HAP-1 (cell line): ENCODE measurements at places on chromosomes 7 and 10.

DNA sequence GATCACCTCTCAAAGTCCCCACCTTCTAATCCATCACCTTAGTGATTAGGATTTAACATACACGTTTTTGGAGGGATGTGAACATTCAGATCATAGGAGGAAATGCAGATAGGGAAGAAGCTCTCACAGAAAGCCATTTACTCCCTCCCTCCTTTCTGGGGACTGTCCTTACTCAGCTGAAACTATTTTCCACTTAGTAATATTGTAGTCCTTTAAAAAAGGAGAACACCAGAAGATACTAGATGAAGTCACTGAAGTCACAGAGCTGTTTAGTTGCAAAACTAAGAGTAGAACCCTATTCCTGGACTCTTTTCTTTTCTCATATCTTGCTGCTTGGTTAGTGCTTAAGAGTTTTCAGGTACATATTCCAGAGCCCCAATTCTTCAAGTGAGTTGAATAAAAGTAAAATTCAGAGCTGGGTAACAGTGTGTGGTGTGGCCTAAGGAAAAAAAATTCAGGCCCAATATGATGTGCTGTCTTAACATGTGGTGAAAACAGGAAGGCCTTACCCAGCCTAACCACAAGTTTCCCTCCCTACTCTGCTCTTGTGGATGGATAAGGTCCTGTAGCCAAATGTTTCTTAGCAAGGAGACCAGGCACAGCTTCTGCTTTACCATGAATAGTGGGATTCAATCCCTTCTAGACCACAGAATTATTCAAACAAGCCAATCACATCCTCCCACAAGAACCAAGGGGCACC lies 135.7 kb downstream of the INHBA start:
- DNase-seq, result no peak

DNA sequence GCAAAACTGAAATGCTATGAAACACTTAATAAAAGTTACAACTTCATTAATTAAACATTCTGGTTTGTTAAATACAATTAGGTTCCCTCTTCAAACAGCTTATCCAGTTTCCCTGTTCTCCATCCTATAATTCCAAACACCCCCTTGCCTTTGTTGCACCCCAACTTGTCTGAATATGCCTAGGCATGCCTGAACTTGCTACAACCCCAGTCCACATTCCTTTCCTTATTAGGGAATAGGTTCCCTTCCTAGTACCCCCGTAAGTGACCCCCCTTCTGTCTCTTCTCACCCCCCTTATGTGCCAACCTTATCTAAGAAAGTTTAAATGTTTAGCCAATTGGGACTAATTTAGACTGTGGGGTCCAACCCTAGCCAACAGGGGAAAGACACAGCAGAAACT lies 295.7 kb upstream of the GALNT17 start:
- DNase-seq, result no peak

- DNase-seq, result no peak
Measured at GRCh38 chr7:55028011-55028410, 9.2 kb downstream of the EGFR start.

GRCh38 chr10:127877699-127878098 lies 15.0 kb downstream of the CLRN3 start:
- no peak for DNase-seq

- peak; percentile 47 for DNase-seq
Measured at GRCh38 chr7:22356010-22356691, 803 bp downstream of the RAPGEF5 start.

DNA sequence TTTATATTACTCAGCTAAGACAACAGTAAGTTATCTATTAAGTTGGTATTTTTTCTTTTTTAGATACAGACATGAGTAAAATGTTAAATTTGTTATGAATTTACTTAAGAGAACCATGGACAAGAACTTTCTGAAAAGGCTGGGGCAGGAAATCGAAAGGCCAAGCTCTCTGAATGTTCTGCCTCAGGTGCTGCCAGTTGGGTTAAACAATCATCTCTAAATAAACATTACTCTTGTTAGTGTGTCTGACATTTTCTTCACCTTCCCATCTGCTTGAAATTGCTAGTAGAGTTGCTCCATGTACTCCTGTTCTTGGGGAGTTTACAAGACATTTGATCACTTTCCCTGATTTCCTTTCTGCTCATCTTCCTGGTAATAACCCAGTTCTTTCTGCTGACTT lies 87.5 kb downstream of the ANKRD7 start:
- no peak for DNase-seq

DNA sequence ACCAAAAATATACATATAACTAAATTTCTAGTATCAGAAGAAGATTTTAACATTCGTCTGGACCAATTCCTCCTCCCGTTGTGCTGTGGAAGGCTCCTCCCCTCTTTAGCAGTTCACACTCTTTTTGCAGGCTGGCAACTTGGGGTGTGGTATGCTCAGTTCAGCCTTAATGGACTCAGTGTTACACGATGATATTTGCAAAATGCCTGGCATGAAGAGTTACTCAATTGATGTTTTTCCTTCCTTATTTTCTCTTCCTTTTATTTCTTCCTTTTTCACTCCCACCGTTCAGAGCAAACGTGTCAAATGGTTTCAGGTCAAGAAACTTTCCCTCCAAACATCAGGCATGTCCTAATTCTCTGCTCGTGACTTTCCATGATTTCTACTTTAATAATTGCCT lies 248.3 kb downstream of the PHF14 start:
- no peak for DNase-seq

- no peak for DNase-seq
Measured at GRCh38 chr10:76901701-76902100, 735.9 kb downstream of the KCNMA1 start.

DNA sequence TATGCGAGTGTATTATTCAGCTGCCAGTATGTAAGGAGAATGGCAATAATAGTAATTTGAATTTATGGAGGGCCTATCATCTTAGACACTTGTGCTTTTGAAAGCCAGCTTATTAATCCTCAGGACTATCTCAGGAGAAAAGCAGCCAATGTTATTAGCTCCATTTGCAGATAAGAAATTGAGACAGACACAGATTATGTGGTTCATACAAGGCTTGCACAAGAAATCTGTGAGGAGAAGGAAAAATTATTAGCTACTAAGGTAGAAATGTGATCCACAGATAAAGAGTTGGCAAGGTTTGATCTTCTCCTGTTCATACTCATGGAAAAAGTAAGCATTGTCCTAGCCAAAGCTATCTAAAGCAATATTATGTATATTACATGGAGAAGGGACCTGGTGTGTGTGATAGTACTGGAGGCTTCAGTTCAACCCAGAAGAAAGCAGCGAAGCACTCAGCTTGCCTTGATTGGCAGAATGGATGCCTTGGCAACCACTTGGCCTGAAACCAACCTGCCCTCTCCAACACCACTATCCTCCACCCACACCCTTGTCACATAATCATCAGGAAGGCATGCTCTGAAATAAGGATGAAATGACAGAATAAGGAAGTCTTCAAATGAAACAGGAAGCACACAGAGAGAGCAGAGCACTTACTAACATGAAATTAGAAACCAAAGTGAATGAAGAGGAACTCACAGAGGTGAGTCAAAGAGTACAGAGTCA lies 18.0 kb downstream of the MACC1 start:
- DNase-seq, result no peak

GRCh38 chr7:4700577-4701235 lies 18.6 kb downstream of the FOXK1 start:
- DNase-seq, result no peak

- no peak for DNase-seq
Measured at GRCh38 chr10:114732931-114733330, 74.9 kb upstream of the ABLIM1 start.

DNA sequence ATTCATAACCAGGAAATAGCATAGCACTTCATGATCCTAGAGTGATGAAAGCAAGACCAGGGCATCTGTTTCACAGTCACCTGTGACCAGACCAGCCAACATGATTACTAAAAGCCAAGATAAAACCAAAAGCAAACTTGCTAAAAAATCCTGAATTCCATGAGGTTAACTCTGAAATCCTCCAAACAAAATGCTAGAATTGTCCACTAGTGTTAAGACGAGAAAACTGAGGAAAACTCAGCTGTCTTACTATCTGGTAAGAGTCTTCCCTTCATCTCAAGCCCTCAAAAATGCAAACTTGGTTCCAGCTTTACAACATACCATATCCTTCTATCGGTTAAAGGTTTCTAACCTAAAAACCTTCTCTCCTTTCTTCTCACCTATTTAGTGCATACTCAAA lies 1.3 kb upstream of the NPM3 start:
- no peak for DNase-seq

GRCh38 chr7:8177109-8177933 lies 84.6 kb downstream of the ICA1 start:
- DNase-seq, result no peak

- DNase-seq, result no peak
Measured at GRCh38 chr7:95318501-95319100, 5.7 kb downstream of the PON1 start.

DNA sequence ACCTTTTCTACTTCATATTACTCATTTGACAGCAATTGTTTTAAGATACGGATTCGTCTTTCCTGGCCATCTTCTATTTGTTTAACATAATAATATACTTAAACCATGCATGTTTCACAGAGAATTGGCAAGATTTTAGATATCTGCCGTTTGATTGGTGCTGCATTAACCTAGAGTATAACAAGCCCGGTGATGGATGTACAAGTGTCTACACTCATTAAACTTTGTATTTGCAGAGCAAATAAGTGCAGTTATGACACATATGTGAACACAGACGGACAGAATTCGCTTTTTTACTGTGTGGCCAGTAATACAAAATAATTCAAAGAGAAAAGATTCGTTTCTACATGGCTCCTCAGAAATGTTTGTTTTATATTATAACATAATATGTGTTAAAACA lies 116.1 kb downstream of the ARL4A start:
- DNase-seq, result no peak

DNA sequence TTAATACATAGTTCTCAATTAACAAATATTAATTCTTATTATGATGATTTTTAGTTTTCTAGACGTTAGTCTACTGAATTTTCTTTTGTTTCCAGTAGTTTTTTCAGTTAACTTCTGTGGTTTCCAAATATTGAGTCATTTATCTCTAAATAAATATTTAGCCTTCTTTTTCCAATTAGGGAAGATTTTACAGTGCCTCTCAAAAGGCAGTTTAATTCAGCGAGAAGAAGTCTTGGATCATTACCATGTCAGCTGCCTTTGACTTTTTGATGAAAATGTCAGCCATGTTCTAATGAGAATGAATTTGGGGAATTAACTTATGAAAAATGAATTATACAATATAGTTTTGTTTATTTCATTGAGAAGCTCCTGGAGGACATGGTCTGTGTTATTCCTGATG lies 90.0 kb downstream of the CDK14 start:
- DNase-seq, result no peak

GRCh38 chr7:111138193-111138569 lies 47.3 kb downstream of the LRRN3 start:
- peak; percentile 86 for DNase-seq

DNA sequence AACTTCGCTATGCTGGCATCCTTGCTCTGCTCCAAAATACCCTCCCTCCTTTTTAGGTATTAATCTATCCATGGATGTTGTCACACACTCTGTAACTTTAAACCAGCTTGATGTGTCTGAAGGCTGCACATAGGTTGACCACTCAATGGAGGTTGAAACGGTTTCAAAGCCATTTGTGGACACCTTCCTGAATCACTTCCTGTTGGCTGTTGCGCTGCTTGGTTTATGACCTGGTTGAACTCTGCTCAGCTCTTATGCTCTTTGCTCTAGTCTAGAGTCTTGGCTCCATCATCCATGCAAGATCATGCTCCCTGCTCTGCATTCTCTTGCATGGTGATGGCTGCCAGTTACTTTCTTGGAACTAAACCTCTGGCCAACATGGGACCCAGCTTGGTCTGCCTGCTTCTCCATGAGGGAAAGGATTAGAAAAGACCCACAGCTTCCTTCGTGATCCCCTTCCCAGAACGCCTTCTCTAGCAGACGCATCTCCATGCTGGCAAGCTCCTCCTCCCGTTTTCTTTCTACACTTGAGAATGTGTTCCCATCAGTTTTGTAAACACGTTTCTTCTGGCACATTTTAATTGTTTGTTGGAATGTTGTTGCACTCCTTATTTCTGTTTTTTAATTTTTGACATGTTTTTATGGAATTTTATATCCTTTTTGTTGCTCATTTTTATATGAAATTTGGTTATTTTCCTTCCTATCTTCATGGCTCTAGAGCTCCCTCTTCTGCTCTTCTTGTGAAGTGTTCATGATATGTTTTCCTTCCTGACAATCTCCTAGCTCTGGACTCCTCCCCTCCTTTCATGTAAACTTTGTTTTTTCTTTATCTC lies 149.8 kb downstream of the XPNPEP1 start:
- no peak for DNase-seq

DNA sequence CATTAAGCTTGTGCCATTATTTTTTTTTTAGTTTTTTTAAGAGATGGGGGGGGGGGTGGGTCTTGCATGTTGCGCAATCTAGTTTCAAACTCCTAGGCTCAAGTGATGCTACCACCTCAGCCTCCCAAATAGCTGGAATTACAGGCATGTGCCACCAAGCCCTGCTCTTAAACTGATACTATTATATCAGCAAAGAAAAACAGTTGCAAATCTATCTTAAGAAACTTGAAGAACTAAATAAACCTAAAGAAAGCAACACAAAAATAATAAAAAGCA lies 47.5 kb downstream of the BRAF start:
- no peak for DNase-seq

- DNase-seq, result peak; percentile 83
Measured at GRCh38 chr10:87092861-87093631, 1.6 kb downstream of the GLUD1 start.

DNA sequence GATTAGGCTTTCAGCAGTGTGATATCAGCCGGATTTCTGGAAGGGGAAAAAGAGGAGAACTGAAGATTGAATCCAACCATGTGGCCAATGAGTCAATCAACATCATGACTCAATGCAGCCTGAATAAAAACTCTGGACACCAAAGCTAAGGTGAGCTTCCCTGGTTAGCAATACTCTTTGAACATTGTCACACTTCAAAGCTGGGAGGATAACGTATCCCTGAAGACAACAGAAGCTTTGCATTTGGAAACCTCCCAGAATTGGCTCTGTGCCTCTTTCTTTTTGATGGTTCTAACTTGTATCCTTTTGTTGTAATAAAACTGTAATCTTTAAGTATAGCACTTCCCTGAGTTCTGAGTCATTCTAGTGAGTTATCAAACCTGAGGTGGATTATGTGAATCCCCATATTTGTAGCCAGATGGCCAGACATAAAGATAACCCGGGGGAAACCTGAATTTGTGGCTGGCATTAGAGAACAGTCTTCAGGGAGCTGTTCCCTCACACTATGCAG lies 284.4 kb downstream of the IPMK start:
- no peak for DNase-seq

DNA sequence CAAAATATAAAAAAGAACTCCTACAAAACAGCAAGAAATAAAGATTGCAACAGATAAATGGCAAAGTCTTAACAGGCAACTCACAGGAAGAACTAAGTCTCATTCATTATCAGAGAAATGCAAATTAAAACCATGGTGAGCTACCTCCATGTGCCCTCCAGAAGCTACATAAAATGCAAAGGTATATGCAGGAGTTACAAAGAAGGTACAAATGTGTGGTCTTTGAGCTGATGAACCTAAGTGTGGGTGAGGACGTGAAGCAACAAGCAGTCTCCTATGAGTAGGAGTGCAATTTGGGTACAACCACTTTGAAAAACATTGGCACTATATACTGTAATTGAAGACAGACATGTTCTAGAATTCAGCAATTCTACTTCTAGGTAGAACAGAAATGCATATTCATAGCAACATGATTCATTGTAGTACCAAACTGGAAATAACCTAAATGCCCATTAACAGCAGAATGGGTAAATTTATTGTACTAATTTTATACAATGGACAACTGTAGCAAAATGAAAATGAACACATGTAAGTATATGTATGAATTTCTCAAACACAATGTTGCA lies 61.6 kb upstream of the KCNMA1 start:
- DNase-seq, result no peak

- no peak for DNase-seq
Measured at GRCh38 chr10:93123766-93124165, 50.1 kb downstream of the CYP26A1 start.

- DNase-seq, result no peak
Measured at GRCh38 chr7:20198260-20198659, 18.9 kb downstream of the MACC1 start.
